ENCODE measurements at places on chromosomes 11 and 22.

- DNase-seq: no peak
Observed at GRCh38 chr22:23205339-23206049, 25.2 kb downstream of the BCR start.

GRCh38 chr11:75697906-75698581 lies 19.6 kb upstream of the MOGAT2 start:
- DNase-seq: no peak

DNA sequence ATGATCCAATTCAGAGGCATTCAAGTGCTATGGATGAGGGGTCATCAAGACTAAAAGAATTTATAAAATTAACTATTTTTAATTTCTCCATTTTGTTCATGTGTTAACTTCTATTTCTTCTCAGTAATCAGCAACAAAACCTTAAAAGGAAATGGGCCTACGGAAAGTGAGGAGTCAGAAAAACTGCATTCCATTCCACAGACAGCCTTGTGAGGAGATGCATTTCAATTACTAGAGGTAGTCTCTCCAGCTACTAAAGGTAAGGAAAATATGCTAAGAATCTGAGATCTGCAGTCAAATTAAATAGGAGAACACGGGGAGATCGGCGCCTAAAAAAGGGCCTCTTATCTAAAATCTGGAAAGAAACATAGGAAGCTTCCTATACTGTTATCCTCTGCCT lies 661.7 kb downstream of the DLG2 start:
- DNase-seq: no peak

- DNase-seq: no peak
Observed at GRCh38 chr11:3989921-3990290, 104.7 kb upstream of the RRM1 start.

DNA sequence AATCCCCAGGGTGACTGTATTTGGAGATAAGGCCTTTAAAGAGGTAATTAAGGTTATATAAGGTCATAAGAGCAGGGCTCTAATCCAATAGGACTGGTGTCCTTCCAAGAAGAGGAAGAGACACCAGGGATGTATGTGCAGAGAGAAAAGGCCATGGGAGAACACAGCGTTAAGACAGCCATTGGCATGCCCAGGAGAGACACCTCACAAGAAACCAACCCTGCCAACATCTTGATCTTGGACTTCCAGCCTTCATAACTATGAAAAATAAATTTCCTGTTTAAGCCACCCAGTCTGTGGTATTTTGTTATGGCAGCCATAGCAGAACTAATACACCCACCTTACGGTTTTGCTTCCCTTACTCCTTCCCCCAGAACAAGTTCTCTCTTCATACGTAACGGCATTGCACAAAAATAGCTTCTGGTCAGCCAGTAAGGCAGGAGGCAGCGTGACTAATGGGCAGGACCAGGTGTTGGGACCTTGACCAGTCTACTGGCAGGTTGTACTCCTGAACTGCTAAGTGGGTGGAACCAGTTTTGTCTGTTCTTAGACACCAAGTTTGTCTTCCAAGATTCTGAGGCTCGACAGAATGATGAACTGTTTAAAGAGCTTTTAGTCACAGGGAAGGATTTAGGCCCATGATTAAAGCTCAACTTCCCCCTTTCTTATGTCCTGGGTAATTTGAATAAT lies 31.9 kb upstream of the UPB1 start:
- DNase-seq: no peak

GRCh38 chr11:46719543-46720218 lies 668 bp downstream of the F2 start:
- DNase-seq: no peak

GRCh38 chr22:46734830-46735453 lies 3.1 kb downstream of the CERK start:
- DNase-seq: peak; percentile 46

GRCh38 chr22:20268279-20269012 lies at the start of gene RTN4R:
RTN4R (minus strand) TSS chr22:20268318; CDS start chr22:20268092, 226 bp downstream.
- DNase-seq: peak; percentile 65

DNA sequence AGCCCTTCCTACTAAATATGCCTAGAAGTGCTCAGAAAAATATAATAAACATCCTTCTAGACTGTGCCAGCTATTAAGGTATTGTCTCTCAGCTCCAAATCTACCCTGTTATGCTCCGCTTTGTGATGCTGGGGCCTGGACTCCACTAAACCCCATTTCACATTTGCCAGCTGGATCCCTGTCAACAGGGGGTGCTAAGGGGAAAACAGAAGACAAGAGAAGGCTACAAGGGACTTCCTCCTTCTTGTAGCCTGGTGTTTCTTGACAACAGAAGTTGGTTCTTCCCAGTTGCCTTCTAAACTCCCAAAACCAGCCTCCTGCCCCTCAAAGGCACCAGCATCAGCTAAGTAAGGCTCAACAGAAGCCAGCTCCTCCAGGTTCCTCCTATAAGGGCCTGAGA lies 5.2 kb downstream of the NUMA1 start:
- no peak for DNase-seq

GRCh38 chr22:49664891-49665290 lies 162.8 kb downstream of the BRD1 start:
- DNase-seq: no peak

DNA sequence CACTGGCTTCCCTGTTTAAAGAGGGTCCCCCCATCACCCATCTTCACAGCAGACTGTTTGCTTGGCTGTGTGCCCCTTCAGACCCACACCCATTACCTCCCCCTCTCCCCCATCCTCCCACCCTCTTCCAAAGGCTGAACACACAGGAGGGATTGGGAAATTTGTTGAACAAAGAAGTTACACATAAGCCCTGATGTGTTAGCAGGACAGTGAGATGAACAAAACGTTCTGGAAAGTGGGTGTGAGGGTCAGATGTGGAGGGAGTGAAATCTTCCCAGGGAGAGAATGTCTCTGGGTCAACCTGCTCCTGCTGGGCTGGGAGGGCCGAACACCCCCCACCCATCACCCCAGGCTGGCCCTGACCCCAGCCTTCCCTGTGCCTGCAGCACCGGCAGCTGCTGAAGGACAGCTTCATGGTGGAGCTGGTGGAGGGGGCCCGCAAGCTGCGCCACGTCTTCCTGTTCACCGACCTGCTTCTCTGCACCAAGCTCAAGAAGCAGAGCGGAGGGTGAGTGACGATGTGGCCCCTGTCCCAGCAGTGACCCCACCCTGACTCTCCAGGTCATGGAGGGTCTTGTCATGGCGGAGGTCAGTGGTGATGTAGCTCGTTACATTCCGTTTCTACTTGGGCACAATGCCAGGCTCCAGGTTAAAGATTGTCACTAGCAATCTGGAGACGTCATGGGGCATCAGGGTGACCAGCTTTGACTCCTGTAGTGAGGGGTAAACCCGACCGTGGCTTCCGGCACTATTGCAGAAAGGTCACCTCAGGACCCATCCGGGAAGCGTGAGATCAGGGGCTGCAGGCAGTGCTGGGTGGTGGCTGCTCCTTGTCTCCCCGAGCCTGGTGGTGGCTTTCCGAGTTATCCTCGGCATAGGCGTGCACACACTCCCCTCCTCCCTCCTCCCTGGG lies 103.5 kb downstream of the BCR start:
- DNase-seq: no peak

DNA sequence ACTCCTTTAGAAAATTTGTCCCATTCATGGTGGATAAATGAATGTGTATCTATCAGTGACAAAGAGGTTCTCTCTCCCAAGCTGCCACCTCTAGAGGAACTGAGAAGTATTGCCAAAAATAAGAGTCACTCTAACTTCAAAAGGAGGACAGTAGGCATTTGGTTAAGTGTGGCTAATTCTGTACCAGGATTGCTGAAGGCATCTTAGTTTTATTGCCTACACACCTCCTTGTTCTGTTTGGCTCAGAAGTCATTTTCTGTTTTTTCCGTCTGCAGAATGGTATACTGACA lies 189.0 kb upstream of the MPPED2 start:
- no peak for DNase-seq

DNA sequence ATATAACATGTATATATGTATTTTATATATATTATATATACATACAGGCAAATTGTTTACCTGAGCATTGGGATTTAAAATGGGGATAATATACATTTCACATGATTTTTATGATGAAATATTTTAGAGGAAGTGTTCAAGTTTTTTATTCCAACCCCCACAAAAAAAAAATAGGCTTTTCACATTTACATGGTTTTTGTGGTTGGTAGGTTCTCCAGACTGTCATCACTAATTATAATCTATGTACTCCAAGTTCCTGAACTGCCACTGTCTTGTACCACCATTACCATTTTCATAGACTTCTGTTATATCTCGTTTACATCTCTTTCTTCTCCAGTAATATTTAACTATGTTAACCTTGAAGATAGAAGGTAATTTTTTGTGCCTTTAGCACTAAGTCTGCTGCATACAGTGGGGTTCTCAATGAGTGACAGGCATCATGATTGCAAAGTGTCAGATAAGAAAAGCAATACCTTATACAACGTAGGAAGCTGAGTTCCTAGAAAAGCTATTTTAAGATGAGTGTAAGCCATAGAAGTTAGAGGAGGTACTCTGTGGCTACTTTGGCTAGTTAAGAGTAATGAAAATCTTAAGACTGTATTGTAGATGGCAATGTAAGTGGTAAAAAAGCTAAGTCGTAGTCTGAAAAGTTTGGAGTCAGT lies 5.2 kb downstream of the TMEM126A start:
- no peak for DNase-seq

DNA sequence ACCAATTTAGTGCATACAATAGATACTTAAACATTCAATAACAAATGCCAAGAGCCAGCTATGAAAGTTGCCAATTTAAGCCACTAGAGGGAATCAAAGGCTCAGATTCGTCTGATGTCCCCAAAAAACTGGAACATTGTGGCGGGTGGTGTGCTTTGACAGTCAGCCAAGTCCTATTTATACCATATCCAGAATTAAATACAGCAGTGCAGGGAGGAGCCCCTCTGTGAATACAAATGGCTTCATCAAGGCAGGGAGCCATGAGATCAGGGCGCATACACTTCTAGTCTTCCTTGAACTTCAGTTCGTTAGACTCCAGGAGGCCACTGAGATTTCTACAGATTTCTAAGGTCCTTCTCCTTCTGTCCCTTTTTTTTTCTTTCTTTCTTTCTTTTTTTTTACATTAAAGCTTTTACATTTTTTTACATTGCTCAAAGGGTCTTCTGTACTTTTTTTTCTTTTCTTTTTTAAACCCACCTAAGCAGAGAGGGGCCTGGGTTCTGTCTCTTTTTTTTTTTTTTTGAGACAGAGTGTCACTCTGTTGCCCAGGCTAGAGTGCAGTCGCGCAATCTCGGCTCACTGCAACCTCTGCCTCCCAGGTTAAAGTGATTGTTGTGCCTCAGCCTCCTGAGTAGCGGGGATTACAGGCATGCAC lies 41.5 kb upstream of the HSPA8 start:
- no peak for DNase-seq

GRCh38 chr11:70454197-70454767 lies 56.0 kb downstream of the CTTN start:
- no peak for DNase-seq

DNA sequence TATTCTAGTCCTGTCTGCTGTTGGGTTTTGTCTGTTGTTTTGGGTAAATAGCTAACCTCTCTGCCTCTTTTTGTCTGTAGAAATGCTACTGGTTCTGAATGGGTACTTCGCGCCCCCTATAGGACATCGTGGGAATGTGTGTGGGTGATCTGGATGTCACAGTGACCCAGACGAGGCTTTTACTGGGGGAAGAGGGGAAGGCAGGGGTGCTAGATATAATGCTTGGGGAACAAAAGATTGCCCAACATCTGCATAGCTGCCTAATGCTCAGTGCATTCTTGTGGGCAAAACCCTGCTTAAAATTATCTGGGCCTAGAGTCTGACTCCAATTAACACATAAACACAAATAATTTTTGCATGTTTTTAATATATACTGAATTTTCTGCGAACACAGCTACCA lies 57.7 kb downstream of the BMAL1 start:
- peak; percentile 65 for DNase-seq

- peak; percentile 32 for DNase-seq
Observed at GRCh38 chr11:45921561-45922424, 663 bp upstream of the LARGE2 start.

GRCh38 chr22:26086359-26086758 lies 82.9 kb upstream of the SEZ6L start:
- no peak for DNase-seq

DNA sequence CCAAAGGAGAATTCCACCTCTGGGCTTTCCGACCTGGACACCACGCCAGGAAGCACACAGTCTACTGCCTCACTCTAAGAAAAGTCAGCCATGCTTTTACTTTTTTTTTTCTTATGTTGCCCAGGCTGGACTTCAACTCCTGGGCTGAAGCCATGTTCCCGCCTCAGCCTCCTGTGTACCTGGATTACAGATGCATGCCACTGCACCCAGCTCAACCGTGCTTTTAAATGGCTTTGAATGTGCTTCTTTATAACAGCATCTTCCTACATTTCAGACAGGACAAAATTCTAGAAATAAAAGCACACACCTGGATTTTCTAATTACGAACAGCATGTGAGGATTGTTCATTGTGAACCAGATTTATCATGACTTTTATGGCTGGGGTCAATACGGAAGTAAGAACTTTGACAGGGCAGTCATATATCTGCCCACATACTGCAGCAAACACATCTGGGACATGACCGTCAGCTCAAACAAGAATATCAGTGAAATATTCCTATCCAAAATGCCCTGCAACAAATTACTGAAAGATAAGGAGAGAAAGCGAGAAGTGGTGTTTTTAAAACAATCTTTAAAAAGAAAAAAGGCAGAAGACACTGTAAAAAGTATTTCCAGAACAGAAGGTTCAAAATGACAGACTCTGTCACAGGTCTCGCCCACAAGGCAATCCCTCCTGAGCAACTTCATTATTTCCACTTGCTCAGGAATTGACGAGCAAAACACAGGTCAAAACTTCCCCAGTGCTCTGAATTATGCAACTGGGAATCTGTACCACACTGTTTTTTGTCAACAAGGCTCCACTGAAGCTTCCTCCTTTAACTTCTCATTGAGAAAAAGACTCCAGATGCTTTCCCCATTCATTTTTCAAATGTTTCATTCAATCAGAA lies 42.1 kb downstream of the PACSIN2 start:
- no peak for DNase-seq

DNA sequence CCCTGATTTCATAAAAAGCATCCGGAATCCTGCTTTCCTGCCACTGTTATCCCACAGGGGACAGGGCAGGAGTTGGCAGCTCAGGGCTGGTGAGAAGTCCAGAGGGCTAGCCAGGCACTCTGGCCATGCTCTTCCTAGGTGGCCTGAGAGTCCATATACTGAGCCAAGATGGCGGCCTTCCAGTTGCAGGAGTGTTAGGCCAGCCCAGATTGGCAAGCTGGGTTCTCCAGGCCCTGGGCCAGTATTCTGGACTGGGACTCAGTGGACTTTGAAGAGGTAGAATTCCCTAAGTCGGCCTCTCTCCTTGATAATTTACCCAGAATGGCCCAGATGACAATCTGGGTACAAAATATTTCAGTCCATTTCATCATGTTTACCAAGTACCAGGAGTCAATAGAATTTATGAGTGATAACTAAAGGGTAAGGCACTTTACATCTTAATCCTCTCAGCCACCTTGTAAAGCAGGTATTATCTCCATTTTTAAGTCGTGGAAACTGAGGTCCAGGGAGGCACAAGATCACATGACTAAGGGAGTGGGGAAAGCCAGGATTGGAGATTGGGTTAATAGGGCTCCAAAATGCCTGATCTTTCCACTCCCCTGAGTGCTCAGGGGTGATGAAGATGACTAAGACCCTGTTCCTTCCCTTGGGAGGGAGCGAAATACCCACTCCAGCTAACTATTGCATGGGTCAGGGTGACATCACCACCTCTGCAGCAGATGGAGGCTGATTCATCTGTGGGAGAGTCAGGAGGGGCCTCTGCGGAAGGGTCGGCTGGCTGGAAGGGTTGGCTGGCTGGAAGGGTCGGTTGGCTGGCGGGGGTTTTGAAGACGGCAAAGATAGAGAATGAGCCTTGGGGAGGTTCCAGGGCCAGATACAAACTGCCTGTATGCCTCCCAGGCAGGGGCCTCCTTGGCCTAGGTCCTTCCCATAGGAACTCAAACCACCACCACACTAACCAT lies 1.2 kb upstream of the MICALL1 start:
- DNase-seq: no peak

Measured in activated CD4-positive, CD25-positive, alpha-beta regulatory T cell treated with anti-CD3 and anti-CD28 coated beads, Interleukin-2, amount 50 U/mL, for 72 hours (primary cell).